ENCODE measurements at places on chromosomes 7 and 10.
A peak's percentile ranks its signal among the peaks of the same experiment; 100 is the strongest.

DNA sequence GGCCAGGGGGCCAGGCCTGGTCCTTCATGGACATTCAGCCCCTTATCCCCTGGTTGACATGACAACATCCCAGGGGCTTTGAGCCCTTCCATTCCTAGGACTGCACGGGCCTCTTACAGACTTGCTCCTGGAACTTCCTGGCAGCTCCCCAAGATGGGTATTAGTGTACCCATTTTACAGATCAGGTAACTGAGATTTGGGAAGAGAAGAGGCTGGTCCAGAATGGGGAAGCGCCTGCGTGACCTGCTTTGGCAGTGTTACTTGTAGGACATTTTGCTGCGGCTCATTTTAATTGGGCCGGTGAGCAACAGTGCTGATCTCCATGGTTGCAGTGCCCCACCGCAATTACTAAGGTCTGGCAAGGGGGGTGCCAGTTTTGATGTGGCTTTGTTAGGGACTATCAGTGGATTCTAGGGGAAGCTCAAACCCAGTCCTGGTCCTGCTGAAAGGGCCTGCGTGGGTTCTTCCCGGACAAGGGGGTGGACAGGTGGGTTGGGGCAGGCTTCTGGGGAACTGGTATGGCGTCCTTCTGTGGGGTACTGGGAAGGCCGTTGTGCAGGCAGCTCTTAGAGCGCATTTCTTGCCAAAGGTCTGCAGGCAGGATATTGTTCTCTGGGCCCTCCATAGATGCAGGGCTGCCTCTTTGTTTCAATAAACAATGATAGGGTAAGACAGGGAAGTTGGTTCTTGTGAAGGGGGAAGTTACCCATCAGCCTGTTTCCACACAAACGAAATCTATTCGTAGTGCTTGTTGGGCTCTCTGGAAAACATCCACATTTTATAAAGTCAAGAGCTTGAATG, 137.6 kb downstream of the RGS10 start:
- no peak for DNase-seq

DNA sequence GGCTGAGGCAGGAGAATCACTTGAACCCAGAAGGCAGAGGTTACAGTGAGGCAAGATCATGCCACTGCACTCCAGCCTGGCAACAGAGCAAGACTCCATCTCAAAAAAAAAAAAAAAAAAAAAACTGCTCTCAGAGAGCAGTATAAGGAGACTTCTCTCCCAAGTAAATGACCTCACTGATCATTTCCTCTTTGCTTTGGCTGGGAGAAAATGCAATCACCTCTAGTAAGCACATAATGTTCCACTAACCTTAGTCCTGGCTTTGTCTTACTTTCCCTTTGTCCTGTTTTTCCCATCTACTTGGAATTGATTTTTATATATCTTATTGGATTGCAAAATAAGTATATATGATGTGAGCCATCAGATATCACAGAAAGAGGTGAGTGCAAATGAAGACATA, 2.5 kb downstream of the SLC25A13 start:
- DNase-seq, result no peak

GRCh38 chr7:41674505-41675023, 28.3 kb downstream of the INHBA start:
- DNase-seq, result no peak

GRCh38 chr10:94037286-94037685, 43.6 kb downstream of the PLCE1 start:
- DNase-seq, result no peak

DNA sequence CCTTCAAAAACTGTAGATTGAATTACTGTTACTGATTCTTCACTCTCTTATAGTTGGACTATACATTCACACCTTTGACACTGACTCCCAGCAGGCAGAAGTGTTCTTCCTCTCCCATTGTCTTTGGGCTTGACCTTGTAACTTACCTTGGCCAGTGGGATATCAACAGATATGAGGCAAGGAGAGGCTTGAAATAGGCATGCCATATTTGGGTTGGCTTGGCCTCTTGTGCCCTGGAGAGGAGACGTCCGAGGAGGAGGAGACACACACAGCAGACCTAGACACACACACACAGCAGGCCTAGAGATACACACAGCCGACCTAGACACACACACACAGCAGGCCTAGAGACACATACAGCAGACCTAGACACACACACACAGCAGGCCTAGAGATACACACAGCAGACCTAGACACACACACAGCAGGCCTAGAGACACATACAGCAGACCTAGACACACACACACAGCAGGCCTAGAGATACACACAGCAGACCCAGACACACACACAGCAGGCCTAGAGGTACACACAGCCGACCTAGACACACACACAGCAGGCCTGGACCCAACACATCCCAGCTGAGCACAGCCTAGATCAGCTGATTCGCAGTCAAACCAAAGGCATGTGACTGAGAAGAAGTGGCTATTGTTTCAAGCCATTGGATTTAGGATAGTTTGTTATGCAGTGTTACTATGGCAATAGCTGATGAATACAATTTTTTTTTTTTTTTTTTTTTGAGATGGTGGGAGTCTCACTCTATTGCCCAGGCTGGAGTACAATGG, 12.5 kb upstream of the GNA12 start:
- DNase-seq, result peak; percentile 73

DNA sequence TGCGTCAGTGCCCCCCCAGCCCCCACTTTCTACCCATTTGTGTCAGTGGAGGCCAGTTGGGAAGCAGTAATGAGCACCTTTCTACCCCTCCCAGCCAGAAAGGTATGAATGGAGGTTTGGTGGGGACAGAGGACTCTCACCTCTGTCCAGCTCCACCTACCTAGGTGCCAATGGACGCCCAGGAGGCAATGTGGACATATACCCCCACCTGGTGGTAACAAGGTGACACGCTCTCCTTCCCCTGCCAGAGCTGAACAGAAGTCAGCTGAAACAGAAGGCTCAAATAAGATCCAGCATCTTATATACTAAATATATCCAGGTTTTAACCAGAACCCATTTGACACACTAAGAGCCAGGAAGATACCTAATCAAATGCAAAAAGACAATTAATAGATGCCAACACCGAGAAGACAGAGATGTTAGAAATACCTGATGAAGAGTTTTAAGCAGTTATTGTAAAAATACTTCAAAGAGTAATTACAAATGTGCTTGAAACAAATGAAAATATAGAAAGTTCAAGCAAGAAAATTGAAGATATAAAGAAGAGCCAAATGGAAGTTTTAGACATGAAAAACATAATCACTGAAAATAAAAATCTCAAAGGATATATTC, 18.4 kb upstream of the SORCS3 start:
- DNase-seq, result peak; percentile 55

DNA sequence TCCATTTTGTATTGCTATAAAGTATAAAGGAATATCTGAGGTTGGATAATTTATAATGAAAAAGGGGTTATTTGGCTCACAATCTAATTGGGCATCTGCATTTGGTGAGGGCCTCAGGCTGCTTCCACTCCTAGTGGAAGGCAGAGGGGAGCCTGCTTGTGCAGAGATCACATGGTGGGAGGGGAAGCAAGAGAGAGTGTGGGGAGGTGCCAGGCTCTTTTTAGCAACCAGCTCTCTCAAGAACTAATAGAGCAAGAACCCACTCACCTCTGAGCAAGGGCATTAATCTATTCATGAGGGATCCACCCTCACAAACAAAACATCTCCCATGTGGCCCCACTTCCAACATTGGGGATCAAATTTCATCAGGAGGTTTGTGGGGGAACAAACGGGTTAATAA, 64.6 kb downstream of the OGDH start:
- no peak for DNase-seq

- DNase-seq, result no peak
These were observed 10.0 kb upstream of the MARVELD1 start for GRCh38 chr10:97703398-97704067.

GRCh38 chr7:92246360-92247101, 757 bp downstream of the ANKIB1 start:
- DNase-seq, result peak; percentile 74

- DNase-seq, result peak; percentile 46
These were observed 599.7 kb downstream of the KCNMA1 start for GRCh38 chr10:77037735-77038403.

DNA sequence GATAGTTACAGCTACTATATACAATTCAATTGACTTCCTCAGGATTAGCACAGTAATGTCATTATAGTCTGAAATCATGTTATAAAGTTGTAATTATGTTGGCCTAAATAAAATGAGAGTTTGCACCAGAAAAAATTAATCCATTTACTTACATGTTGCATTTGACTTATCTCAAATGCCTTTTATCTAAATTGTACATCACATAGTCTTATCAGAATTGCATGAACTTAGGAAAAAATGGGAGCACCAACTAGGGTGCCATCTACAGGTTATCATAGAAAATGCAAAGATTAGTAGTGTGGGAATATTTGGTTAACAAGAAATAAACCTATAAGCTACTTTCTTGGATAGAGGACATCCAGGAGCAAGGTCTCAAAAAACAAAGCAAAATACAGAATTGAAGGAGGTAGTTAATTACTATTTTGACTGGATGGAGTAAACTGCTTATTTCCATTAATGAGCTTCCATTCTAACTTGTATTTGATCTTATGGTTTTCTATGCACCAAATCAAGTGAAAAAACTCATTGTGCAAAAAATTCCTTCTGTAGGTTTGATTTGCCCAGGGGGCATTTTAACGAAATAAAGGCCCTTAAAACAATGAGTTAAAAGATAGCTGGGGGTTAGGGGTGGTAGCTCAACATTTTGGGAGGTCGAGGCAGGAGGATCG, 60.0 kb upstream of the ORC5 start:
- peak; percentile 70 for DNase-seq

- no peak for DNase-seq
These were observed 19.0 kb downstream of the SMURF1 start for GRCh38 chr7:99124751-99125504.

DNA sequence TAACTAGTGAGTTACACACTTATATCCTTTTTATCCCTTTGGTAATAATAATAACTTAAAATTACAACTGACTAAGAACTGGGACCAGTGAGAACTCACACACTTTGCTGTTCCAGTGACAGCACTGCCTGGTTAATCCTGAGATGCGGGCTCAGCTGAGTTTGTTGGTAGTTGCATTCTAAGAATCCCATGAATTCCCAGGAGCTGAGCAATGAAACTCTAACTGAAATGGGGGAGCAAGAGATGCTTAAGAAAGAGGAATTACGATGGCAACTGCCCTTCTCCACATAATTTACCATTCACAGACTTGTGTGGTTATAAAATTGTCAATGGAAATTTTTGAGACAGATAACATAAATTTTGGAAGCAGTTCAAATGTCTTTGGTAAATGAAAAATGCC, 659.4 kb downstream of the MAGI2 start:
- no peak for DNase-seq

- no peak for DNase-seq
These were observed 42.2 kb downstream of the MINDY4 start for GRCh38 chr7:30813466-30813865.

DNA sequence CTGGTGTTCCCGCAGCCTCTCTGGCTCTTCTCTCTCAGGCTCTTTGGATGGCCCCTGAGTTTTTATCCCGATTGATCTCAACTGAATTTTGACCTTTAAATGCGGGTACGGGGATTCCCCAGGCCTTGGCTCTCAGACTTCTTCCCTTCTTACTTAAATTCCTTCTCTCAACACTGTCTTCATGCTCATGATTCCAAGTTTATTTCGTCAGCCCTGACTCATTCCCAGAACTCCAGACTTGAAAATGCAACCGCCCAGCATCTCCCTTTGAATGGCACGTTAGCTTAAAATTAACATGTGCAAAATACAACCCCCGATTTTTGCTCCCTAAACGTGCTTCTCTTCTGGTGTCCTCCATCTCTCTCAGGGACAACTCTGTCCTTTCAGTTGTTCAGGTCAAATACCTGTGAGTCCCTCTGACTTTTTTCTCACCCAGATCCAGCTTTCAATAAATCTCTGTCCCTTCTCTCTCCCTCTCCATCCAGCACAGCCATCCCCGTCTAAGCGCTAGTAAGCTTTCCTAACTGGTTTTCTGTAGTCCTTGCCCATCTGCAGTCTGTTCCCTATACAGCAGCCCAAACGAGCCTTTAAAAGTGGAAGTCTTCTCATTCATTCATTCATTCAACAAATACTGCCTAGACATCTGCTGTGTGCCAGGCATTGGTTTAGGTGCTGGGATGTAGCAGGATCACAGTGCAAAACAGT, 7.1 kb downstream of the HECW1 start:
- DNase-seq, result no peak

- DNase-seq, result no peak
These were observed 54.9 kb downstream of the GOLGA7B start for GRCh38 chr10:97904576-97904975.

GRCh38 chr10:99983280-99983988, 26.3 kb downstream of the DNMBP start:
- no peak for DNase-seq

DNA sequence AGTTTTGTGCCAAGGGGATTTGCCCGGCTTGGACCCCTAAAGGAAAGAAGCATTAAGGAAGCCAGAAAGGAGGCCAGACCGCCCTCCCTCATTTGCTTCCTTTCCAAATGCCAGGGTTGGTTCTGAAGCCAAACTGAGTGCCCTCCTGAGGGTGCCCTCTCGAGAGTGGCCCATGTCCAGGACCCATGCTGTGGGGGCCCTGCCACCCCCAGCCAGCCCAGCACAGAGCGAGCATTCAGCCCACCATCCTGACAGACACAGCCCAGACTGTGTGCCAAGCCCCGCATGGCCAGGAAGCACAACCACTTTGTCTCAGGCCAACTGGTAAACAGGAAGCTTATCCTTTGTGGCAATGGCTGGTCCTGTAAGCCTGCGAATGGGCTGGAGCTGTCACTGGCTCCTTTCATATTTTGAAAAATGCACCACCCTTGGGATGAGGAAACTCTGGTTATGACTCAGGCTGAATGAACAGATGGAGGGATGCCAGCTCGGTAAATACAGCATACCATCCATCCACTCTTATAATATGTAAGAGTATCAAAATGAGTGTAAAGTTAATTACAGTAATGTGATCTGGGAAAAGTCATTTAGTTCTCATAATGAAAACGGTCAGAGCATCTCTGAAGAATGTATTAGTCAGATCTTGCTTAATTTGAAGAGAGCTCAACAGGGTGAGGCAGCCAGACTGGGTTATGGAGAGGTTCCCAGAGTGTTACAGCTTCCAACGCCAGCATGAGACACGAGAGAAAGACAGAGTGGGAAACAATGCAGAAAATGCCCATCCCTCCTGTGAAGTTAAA, 65.0 kb downstream of the STK17A start:
- DNase-seq, result peak; percentile 20

GRCh38 chr7:153065051-153065450, 305.5 kb downstream of the ACTR3B start:
- DNase-seq, result no peak

DNA sequence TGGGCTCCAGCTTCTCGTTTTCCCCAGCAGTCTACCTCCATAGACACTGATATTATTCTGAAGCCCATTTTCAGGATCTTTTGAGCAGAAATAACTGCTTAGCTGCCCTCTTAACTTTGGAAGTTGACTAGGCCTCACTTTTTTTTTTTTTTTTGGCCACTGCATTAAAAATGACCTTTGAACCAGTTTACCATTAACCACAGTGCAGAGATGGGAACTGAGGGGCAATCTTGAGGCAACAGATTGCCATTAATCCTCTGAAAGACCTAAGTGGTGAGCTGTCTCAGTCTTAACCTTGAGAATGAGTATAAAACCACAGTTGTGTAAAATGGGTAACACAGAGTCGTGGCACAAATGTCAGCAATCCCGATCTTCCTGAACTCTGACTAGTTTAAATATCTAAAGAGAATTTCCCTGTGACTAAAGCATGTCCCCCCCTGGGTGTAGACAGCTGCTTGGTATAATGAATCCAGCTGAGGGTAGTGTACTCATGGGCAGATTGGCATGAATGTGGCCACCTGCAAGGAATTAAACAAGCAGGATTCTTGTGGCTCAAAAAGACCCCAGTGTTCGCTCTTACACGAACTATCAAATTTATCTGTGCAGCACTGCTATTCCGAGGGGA, 46.1 kb upstream of the FMC1 start:
- DNase-seq, result no peak

- DNase-seq, result no peak
These were observed 230.3 kb upstream of the PFKP start for GRCh38 chr10:2836921-2837662.
